T-helper 9 cell (primary cell): ENCODE measurements at places on chromosomes 11 and 22.

GRCh38 chr11:84853841-84854497 lies 773.2 kb downstream of the DLG2 start:
- DNase-seq = no peak

GRCh38 chr11:68338051-68338780 lies 25.8 kb downstream of the LRP5 start:
- DNase-seq = no peak

- DNase-seq = no peak
These were observed 33.4 kb upstream of the ATXN10 start for GRCh38 chr22:45638197-45638596.

- DNase-seq = no peak
These were observed 12.9 kb downstream of the KIAA0930 start for GRCh38 chr22:45227645-45228400.

DNA sequence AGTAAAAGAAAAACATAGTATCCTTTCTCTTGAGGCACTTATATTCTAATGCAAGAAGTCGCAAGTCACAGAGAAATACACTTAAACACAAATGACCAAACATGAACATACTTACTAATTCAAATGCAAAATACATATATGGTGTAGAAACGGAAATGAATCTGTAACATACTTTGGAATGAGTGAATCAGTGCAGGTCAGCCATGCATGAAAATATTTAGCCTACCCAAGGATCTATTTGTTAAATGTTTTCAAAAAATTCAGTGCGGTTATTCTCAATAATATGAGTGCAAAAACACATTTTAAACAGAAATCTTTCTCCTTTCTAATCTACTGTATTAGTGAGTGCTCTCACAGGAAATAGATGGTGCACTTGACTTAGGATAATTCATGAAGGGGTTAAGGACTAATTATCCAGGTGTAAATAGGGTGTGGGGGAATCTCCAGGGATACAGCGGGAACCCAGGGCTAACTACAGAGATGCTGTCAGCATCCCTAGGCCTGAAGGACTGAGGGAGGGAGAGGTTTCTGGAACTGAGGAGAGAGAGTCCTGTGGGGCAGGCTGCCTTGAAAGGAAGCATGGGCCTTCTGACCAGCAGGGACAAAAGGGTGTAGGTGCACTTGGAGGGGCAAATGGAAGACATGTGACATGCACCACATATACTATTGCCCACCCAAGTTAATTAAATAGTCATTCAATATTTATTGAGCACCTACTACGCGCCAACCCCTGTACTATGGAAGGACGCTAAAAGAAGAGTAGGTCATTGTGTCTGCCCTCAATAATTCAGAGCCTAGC lies 139.2 kb downstream of the MAML2 start:
- DNase-seq = no peak

GRCh38 chr11:121451178-121451985 lies 732 bp upstream of the SORL1 start:
- DNase-seq = no peak

- DNase-seq = no peak
These were observed 1013.9 kb downstream of the TBC1D22A start for GRCh38 chr22:47776329-47776728.

DNA sequence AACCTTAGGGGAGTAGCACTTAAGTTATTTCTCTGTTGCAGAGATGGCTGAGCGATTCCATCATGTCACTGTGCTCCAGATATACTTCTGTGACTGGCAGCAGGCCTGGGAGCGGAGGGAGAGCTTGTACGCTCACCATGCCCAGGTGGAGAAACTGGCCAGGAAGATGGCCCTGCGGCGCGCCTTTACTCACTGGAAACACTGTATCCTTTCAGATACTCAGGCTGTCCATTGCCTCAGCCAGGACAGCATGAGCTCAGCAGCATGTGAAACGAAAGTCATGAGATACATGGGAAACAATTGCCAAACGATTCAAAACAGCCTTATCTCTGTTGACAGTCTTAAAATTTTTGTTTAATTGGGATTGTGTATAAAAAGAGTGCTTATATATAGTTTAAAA lies 78.9 kb downstream of the SFI1 start:
- DNase-seq = no peak

DNA sequence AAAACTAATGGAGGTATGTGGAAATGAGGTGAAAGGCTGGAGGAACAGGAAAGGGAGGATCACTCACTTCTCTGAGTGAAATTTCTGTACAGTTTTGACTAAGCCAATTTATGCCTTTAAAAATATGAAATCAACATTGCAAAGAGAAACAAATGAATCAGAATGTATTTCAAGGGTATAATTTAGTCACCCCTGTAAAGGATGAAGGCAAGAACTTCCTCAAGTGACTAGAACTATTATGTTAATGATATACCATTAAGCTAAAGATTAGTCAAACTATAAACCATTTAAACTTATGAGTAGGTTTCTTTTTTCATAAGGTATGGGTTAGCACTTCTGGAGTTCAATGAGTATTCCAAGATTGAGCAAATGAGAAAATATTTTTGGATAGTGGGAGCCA lies 184.5 kb upstream of the CHORDC1 start:
- no peak for DNase-seq

DNA sequence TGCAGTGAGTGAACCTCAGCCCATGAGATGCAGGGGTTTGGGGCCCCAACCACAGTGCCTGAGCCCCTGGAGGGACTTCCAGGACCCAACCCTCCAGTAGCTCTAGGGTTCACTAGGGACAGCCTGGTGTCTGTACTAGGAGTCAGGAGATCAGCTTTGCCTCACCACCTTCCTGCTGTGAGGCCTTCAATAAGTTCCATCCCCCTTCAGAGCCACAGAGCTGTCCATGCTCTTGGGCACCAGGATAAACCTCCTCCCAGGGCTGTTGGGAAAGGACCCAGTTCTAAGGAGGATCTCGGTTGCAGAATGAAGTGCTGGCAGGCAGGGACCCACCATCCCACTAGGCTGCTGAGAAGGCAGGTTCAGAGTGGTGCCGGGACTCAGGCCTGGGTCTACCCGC lies 9.7 kb downstream of the ARHGEF17 start:
- no peak for DNase-seq

- DNase-seq = no peak
These were observed 3.2 kb downstream of the CRY2 start for GRCh38 chr11:45850446-45850845.

GRCh38 chr11:38791346-38791961 lies 2193.4 kb upstream of the RAG2 start:
- no peak for DNase-seq

GRCh38 chr11:1359556-1359955 lies 30.2 kb upstream of the BRSK2 start:
- no peak for DNase-seq

DNA sequence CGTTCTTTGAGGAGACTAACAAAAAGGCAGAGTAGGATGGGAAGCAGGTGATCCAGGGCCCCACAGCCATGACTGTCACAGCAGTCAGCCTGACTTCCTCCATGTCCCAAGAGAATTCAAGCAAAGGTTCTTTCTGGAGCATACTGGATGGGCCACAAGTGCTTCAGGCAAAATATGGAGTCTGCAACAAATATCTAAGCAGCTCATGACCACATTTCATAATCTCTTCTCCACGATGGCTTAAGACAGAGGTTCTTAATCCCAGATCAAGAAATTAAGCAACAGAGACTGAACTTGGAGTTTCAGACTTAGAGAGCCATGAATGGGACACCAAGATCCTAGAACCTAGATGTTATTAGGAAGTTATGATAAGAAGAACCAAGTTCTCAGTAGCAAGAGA lies 31.6 kb downstream of the GUCY1A2 start:
- DNase-seq = no peak

DNA sequence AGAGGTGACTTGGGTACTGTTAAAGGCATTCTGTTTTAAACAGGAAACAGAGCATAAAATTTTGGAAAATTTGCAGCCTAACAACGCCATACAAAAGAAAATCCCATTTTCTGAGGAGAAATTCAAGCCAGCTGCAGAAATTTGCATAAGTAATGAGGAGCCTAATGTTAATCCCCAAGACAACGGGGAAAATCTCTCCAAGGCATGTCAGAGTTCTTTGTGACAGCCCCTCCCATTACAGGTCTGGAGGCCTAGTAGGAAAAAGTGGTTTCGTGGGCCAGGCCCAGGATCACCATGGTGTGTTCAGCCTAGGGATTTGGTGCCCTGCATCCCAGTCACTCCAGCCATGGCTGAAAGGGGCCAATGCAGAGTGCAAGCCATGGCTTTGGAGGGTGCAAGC lies 1333.1 kb upstream of the TENM4 start:
- DNase-seq = no peak

GRCh38 chr22:37470087-37470445 lies 16.1 kb downstream of the MFNG start:
- no peak for DNase-seq

DNA sequence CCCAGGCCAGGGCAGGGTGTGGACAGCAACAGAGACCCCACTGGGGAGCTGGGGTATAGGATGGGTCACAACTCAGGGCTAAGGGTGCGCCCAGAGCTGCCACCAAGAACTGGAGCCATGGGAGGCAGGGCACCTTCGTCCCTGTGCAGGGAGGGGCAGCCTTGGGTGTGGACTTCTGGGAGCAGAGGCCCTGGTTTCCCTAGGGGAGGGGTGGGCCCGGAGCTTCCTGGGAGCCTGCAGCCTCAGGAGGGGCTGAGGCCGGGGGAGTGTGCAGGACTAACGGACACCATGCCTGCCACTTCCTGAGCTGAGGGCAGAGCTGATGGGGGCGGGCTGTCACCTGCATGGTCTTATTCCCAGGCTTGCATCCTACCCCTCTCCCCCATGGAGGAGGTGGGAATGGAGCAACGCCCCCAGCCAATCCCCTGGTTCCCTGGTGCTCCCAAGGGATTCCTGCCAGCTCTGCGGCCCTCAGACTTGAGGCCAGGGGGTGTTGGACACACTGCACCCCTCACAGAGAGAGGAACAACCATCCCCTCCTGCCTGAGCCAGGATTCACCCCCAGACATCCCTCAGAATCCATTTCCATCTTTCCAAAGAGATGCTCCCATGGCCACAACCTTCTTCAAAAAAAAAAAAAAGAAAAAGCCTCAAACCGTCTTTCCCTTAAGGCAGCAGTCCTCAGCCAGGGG lies 225.7 kb downstream of the CTTN start:
- no peak for DNase-seq

DNA sequence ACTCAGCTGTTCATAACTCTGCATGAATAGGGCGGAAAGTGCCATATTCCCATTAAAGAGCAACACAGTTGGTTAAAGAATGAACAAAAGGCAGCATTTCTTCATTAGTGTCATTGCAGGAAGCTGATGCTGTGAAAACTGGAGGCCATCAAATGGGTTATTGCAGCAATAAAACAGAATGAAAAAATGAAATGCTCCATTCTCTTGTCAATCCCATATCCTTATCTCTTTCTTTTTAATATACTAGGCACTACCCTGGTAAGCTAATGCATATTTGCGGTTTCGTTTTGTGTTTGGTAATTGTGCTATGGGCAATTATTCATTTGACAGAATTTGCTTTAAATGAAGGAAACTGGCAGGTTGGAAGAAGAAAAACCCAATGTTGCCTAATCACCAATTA lies 25.3 kb downstream of the C11orf71 start:
- DNase-seq = no peak

DNA sequence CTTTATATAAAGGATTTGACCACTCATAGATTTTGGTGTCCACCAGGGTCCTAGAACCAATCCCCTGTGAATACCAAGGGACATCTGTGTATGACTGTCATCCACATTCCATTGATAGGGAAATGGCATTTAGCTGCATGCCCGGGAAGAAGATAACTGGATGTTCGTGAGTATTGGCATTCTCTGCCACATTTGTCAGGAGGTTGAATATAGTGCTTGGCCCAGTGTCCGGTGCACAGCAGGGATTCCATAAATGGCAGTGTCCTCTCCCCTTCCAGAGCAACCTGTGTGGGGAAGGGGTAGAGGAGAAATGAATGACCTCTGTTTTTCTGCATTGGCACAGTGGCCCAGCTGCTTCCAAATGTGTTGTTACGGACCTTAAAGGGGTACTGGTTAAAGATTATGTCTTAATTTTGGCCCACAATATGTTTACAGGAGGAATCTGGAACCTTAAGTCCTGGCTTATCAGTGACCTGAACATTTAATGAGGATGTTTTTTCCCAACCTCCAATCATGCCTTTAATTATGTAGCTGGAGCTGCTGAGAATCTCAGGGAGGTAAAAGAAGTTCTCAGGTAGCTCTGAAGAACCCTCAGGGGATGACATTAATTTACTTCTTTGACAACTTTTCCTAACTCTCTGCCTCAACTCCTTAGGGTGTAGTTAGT lies 33.6 kb upstream of the OR4B1 start:
- no peak for DNase-seq

GRCh38 chr11:115958089-115959000 lies 454.1 kb upstream of the CADM1 start:
- DNase-seq = no peak

DNA sequence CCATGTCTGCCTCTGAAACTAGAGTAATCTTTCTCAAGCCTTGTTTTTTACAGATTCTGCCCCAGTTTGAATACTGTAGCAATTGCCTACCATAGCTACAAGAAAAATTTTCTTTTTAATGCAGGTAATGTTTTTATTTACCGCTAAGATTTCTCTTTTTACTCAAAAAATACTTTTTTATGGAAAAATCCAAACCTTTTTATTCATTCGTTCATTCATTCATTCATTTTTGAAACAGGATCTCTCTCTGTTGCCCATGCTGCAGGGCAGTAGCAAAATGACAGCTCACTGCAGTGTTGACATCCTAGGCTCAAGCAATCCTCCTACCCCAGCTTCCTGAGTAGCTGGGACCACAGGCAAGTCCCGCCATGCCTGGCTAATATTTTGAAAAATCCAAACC lies 2.7 kb upstream of the CPT1A start:
- DNase-seq = no peak

DNA sequence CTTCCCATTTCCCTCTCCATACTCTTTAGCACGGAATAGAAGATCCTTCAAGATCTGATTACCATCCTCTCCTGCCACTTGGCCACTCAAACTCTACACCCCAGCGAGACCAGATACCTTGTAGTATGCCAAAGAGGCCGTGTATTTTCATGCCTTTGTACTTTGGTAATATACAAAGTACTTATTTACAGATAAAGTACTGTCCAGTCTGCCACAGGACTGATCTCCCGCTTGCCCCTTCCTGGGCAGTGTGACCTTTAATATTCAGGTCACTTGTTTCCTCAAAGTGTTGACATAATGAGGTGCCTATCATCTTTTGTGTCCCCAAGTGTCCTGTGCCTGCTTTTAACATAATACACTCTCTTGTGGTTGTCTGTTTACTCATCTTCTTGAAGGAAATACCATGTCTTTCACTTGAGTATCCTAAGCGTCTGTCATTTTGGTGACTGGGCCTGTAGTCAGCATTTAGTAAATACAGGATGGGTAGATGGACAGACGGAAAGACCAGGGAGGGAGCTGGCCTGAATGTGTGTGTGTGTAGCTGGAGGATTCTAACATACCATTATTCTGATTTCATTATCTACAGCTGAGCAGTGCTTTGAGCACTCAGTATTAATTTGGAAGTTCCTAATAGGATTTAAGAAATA lies 137.4 kb downstream of the NAV2 start:
- DNase-seq = no peak

GRCh38 chr11:3220521-3221407 lies 2.2 kb upstream of the MRGPRG start:
- no peak for DNase-seq

DNA sequence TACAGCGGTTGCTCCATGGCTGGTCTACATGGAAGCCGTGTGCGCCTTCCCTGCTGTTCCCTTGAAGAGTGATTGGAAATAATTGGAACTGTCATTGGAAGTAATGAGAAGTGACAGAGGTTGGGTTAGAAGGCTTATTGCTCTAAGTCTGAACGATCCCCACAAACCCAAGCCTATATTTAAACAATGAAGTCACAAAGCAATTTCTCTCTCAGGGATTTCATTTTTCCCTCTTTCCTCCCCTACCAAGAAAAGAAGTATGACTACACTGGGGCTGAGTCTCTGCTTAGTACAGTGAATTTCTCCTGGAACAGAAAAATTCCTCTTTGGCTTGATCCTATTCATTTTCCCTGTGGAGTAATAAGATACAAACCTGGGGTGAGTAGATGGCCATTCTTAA lies 7.8 kb downstream of the CLMP start:
- no peak for DNase-seq
